Jurkat, Clone E6-1 (cell line): ENCODE measurements at places on chromosomes 1 and 21.

DNA sequence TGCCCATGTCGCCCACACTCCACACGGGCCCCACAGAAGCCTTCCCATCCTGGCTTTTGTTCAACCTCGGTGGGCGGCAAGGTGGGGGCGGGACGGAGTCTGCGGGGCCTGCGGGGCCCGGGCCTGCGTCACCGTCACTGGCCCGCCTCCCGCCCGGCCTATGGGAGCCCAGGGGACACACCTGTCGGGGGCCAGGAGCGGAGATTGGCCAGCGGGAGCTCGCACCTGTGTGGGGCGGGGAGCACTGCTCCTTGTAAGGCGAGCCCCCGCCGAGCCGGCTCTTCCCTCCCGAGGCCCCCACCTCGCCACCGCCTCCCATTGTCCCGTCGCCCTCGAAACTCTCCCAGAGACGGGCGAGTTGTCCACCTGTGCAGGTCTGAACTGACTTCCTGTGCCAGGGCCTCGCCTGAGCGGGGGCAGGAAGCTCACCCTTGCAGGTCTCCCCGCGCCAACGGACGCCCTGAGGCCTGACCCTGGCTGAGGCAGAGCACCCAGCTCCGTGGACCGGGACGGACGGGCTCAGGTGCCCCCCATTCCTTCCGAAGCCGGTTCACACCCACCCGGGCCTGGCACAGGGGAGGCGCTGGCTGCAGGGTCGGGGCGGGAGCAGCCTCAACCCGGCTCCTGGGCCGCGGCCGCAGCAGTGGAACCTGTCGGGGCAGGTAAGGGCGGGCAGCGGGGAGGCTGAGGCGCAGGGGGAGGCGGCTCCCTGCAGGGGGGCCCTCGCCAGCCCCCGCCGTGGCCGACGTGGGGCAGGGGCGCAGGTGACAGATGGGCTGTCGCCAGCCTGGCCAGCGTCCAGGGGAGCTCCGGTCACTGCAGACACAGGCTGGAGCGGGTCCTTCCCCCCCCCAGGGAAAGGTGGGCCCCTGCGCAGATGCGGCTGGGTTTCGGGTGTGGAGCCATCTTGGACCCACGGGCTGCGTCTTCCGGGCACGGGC lies 10.8 kb upstream of the TTLL10 start:
- DNase-seq, result no peak

DNA sequence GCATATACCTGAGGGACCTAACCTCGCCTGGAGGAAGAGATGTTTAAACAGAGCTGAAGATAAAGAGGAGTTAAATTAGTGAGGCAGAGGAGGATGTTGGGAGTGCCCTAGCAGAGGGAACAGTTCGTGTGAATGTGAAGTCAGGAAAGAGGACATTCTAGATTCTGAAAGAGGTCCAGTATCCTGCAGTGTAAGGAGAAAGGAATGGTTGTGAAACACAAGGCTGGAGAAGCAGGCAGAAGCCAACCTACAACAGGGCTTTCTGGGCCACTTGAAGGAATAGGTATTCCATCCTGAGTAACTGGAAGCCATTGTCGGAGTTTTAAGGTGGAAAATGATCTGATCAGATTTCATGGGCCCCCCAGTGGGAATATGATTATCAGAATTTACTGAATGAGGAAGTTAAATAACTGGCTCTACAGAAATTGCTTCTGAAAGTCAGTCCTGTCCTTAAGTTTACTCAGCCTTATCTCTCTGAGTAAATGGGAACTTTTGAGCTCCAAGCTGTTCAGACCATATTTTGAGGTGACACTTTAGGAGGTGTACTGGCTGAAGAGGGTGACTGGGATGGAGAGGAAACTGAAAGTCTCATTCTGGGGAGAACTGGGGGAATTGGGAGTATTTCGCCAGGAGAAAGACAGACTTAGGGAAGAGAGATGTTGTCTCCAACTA lies 24.4 kb upstream of the FAAH start:
- DNase-seq, result no peak

GRCh38 chr1:110286564-110286963 lies 52.6 kb upstream of the RBM15 start:
- no peak for DNase-seq

GRCh38 chr1:228358039-228358763 lies 48.4 kb downstream of the TRIM11 start:
- DNase-seq, result no peak

DNA sequence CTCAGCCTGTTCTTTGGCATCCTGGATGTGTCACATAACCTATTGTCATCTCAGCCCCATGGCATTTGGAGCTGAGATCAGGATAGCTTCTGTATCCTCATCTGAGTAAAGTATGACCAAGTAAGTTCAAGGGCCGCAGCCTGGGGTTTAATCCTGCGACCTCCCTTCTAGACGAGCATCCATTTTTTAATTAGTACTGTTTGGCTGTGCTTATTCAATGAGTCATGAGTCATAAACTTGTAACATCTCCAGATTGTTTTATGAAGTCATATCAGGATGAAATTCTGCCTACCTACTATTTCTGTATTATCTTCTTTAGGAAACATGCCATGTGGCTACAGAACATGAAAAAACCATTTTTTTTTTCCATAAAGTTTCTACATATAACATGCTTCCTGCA lies 119.1 kb downstream of the ERG start:
- DNase-seq, result no peak

DNA sequence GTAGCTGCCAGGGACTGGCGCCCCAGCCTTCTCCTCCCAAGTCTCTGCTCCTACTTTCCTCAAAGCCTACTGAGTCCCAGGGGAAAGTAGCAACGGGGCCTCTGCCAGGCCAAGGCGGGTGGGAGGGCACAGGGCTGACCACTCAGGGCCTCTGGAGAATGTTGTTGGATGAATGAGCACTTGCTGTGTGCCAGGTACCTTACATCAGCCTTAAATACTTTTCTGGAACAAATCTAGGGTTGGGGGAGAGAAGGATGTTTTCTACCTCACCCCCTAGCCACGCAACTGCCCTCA lies 119.3 kb upstream of the ZBTB40 start:
- DNase-seq, result no peak

GRCh38 chr1:159872891-159873290 lies 10.4 kb upstream of the VSIG8 start:
- no peak for DNase-seq

GRCh38 chr1:207298636-207299398 lies 22.7 kb upstream of the CD55 start:
- no peak for DNase-seq
